Pancreas (tissue), 10 donors: ENCODE measurements at places on chromosomes 11 and 22. TPM values are rescaled to one million over a fixed set of nuclear protein-coding genes. Genes with fewer than 3 reads are reported as not detected.

GRCh38 chr11:117427356-117427874 lies 99.8 kb downstream of the CEP164 start:
- no peaks in the 10 kb centered on the region for H3K27me3 ChIP-seq
- no peak for DNase-seq
- H3K4me3 ChIP-seq, result no peak overlapping the region
- no peaks in the 10 kb centered on the region for H3K36me3 ChIP-seq
- H3K27ac ChIP-seq, result no peak overlapping the region

DNA sequence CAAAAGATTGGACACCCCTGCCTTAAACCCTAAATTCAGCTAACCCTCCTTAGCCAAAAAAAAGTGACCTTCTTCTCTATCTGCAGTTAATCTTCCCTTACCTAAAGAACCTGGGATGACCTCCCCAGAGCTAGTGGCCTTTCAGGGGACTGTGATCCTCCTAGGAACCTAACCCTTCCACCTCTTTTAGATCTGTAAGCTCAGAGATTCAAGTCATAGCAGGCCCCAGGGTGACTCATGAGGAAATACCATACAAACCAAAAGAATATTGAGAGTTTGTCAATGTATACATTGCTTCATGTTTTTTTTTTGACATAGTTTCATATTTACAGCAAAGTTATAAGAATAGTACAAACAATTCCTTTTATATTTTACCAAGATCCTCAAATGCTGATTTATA lies 38.3 kb upstream of the CXCR5 start:
- no peak overlapping the region for H3K4me3 ChIP-seq
- no peaks in the 10 kb centered on the region for H3K36me3 ChIP-seq
- no peak overlapping the region for H3K27ac ChIP-seq
- no peaks in the 10 kb centered on the region for H3K27me3 ChIP-seq

GRCh38 chr22:42773167-42773566 lies 52.5 kb upstream of the A4GALT start:
- H3K4me3 ChIP-seq, result no peak overlapping the region
- no peak overlapping the region for H3K27ac ChIP-seq
- no peaks in the 10 kb centered on the region for H3K36me3 ChIP-seq
- no peaks in the 10 kb centered on the region for H3K27me3 ChIP-seq
- DNase-seq, result no peak
- H3K4me1 ChIP-seq, result peaks cover 12% of the 10 kb centered on the region

GRCh38 chr11:80553565-80553964 lies 1112.7 kb upstream of the TENM4 start:
- no peak for DNase-seq
- H3K36me3 ChIP-seq, result no peaks in the 10 kb centered on the region
- no peak overlapping the region for H3K27ac ChIP-seq
- H3K4me3 ChIP-seq, result no peak overlapping the region
- H3K4me1 ChIP-seq, result no peaks in the 10 kb centered on the region

MS4A13 gene
- total RNA-seq, result not detected

- H3K4me3 ChIP-seq, result no peak overlapping the region
- H3K36me3 ChIP-seq, result no peaks in the 10 kb centered on the region
- H3K4me1 ChIP-seq, result no peaks in the 10 kb centered on the region
- DNase-seq, result no peak
- peaks cover 5% of the 10 kb centered on the region for H3K27me3 ChIP-seq
Observed at GRCh38 chr11:123578778-123579481, 75.5 kb downstream of the SCN3B start.

MS4A6A gene
- total RNA-seq, result 35.2 TPM

TMEM86A gene
- total RNA-seq, result 2.5 TPM

C11orf52 gene
- 9.6 TPM for total RNA-seq

GLB1L3 gene
- 0.13 TPM for total RNA-seq

- H3K4me1 ChIP-seq, result no peaks in the 10 kb centered on the region
- H3K27ac ChIP-seq, result no peak overlapping the region
- no peaks in the 10 kb centered on the region for H3K36me3 ChIP-seq
- no peak for DNase-seq
Observed at GRCh38 chr11:628056-628455, 1.1 kb upstream of the SCT start.

LRRC51 gene
- total RNA-seq, result 4.6 TPM

DNA sequence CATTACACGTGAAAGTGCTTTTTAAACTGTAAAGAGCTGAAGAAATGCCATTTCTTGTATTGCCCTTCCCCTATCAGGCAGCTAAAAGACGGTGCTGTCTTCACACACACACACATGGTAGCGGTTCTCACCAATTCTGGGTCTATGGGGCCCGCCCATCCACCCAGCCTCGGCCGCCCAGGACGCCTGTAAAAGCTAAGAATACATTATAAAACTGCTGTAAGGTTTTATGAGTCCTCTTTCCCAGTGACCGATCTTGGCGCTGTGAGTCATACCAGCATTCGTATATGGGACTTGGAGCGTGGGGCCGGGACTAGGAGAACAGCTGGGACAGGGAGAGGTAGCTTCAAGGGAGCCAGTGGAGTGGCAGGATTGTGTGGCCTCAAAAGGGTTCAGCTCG lies 149.7 kb upstream of the CADM1 start:
- H3K4me1 ChIP-seq, result no peaks in the 10 kb centered on the region
- H3K27ac ChIP-seq, result no peak overlapping the region
- no peak overlapping the region for H3K4me3 ChIP-seq
- H3K36me3 ChIP-seq, result no peaks in the 10 kb centered on the region

MMP12 gene
- not detected for total RNA-seq

GRCh38 chr22:40021401-40022000 lies 26.7 kb downstream of the FAM83F start:
- no peak overlapping the region for H3K4me3 ChIP-seq
- no peak overlapping the region for H3K27ac ChIP-seq
- DNase-seq, result no peak
- peaks cover 35% of the 10 kb centered on the region for H3K36me3 ChIP-seq

TPP1 gene
- 19.6 TPM for total RNA-seq
